Osteocyte (in vitro differentiated cells): ENCODE measurements at places on chromosomes 7 and 10. TPM values are rescaled to one million over a fixed set of nuclear protein-coding genes. Genes with fewer than 3 reads are reported as not detected.
A peak's percentile ranks its signal among the peaks of the same experiment; 100 is the strongest.

The CACNA2D1 gene
- 24.3 and 25.2 TPM in 2 replicates for total RNA-seq

The PRKCQ gene
- 0.11 TPM in 1 of 2 replicates, not detected in the other for total RNA-seq

- no peak overlapping the region for H3K4me3 ChIP-seq
- DNase-seq = no peak
- H3K27ac ChIP-seq = no peak overlapping the region
- H3K4me1 ChIP-seq = no peaks in the 10 kb centered on the region
Observed at GRCh38 chr7:95491634-95492314, 6.0 kb downstream of the ASB4 start.

DNA sequence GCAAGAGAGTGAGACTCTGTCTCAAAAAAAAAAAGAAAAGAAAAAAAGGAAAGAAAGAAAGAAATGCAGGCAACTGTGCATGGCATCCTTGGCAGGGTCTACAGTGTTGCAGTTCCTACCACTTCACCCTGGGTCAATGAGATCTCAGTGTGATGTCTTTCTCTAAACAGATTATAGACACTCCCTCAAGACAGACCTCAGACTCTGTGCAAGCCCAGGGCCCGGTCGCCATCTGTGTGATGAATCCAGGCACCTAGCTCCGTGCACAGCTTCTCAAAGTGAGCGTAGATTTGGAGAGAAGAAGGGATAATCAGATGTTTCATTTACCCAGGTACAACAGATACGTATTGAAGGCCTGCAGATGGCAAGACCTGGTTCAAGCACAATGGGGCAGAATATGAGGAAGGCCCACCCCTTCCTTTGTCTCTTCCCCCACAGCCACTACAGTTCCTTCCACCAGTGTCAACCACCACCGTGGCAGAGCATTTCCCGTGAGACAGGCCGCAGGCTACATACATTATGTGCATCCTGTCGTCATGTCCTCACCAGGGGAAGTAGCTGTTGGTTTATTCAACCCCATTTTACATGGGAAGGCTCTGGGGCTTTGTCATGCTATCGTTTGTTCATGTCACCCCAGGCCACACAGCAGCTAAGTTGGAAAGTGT lies 471.7 kb upstream of the GALNT17 start:
- DNase-seq = no peak
- no peaks in the 10 kb centered on the region for H3K36me3 ChIP-seq
- no peaks in the 10 kb centered on the region for H3K4me1 ChIP-seq

DNA sequence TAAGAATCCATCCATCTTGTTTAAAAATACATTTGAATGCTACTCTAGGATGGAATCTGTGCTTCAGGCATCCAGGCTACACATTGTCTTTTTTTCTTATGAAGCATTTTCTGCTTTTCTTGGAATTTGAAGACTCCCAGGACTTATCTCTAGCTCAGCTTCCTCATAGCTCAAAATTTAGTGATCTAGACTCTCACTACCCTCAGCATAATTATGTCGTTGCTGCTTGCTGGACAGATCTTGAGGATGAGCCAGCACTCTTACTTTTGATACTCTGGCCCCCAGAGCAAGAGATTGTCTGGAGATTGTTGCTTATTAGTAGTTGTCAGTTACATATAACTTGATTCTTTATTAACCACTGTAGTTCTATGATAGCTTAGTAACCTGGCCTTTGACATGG lies 83.3 kb upstream of the FGL2 start:
- H3K4me3 ChIP-seq = no peak overlapping the region
- H3K36me3 ChIP-seq = peaks cover 1% of the 10 kb centered on the region
- no peaks in the 10 kb centered on the region for H3K27me3 ChIP-seq
- DNase-seq = no peak
- no peak overlapping the region for H3K27ac ChIP-seq

- no peak overlapping the region for H3K4me3 ChIP-seq
- H3K4me1 ChIP-seq = no peaks in the 10 kb centered on the region
- no peak for DNase-seq
- H3K27ac ChIP-seq = no peak overlapping the region
- no peaks in the 10 kb centered on the region for H3K36me3 ChIP-seq
Observed at GRCh38 chr7:29764227-29764626, 42.1 kb upstream of the WIPF3 start.

DNA sequence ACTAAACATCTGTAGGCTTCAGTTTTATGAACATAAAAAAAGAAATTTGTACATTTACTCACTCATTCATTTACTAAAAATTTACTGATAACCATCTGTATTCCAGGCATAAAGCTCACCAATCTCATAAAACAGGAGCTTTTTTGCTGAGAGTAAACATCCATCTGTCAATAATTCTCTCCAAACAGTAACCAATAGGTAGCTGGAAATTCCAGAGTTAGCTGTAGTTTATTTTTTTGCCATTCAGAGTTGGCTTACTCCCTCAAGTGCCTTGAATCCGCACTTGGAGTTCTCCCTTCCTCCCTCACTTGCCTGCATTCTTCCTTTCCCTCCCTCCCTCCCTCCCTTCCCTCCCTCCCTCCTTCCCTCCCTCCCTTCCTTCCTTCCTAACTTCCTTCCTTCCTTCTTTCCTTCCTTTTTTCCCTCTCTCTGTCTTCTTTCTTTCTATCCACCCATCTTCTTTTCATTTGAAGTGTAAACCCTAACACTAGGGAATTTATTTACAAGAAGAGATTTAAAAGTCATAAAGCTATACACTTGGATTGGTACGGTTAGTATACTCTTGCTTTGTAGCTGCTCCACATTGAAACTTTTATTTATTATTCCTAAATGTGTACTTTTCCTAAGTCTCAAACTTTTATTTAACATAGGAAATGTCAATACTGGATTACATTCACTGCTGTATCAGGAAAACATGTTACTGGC lies 44.6 kb upstream of the BICC1 start:
- no peaks in the 10 kb centered on the region for H3K36me3 ChIP-seq
- no peaks in the 10 kb centered on the region for H3K27me3 ChIP-seq
- H3K4me3 ChIP-seq = no peak overlapping the region
- DNase-seq = no peak
- peak overlapping the region; percentile 70 for H3K27ac ChIP-seq

The COBL gene
- not detected in 2 replicates for total RNA-seq

The THSD7A gene
- total RNA-seq = 0.78 and 2.0 TPM in 2 replicates

- peaks cover 22% of the 10 kb centered on the region for H3K4me1 ChIP-seq
- DNase-seq = peak; percentile 89
- no peaks in the 10 kb centered on the region for H3K27me3 ChIP-seq
- H3K27ac ChIP-seq = peak overlapping the region; percentile 77
- peak overlapping the region; percentile 85 for H3K4me3 ChIP-seq
Observed at GRCh38 chr7:82443036-82443546, 486 bp downstream of the CACNA2D1 start.

- no peak for DNase-seq
- H3K36me3 ChIP-seq = no peaks in the 10 kb centered on the region
- H3K27ac ChIP-seq = no peak overlapping the region
- no peaks in the 10 kb centered on the region for H3K27me3 ChIP-seq
Observed at GRCh38 chr10:108663587-108663986, 1259.7 kb downstream of the XPNPEP1 start.

GRCh38 chr10:13629116-13629515 lies 42.4 kb downstream of the PRPF18 start:
- no peak for DNase-seq
- H3K27me3 ChIP-seq = no peaks in the 10 kb centered on the region
- peaks cover 24% of the 10 kb centered on the region for H3K36me3 ChIP-seq
- H3K4me3 ChIP-seq = no peak overlapping the region
- no peak overlapping the region for H3K27ac ChIP-seq

- no peaks in the 10 kb centered on the region for H3K27me3 ChIP-seq
- H3K4me1 ChIP-seq = peaks cover 16% of the 10 kb centered on the region
- no peak for DNase-seq
- H3K4me3 ChIP-seq = no peak overlapping the region
- H3K27ac ChIP-seq = no peak overlapping the region
- H3K36me3 ChIP-seq = peaks cover 10% of the 10 kb centered on the region
Observed at GRCh38 chr10:74593470-74593869, 232.9 kb upstream of the KAT6B start.

DNA sequence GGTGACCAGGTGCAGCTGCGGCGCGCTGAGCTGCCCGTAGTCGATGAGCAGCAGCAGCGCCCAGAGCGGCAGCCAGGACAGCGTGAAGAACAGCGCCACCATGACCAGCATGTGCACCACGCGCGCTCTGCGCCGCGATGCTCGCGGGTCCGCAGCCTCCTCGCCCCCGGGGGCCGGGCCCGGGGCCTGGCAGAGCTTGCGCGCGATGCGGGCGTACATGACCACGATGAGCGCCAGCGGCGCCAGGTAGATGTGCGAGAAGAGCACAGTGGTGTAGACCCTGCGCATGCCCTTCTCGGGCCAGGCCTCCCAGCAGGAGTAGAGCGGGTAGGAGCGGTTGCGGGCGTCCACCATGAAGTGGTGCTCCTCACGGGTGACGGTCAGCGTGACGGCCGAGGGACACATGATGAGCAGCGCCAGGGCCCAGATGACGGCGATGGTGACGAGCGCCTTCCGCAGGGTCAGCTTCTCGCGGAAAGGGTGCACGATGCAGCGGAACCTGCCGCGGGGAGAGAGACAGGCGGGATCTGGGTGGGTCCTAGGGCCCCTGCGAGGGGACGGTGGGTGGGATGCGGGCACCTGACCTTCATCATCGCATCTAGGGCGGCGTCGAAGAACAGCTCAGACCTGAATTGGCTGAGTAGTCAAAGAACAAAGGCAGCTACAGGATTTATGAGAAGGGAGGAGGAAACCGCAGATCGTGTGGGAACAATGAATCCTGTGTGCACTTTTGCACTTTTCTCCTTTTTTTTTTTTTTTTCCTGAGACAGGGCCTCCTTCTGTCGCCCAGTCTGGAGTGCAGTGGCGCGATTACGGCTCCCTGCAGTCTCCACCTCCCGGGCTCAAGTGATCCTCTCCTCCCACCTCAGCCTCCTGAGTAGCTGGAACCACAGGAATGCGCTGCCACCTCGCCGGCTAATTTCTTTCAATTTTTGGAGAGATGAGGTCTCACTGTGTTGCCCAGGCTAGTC lies 22.4 kb upstream of the PPA1 start:
- H3K36me3 ChIP-seq = no peaks in the 10 kb centered on the region
- peaks cover 6% of the 10 kb centered on the region for H3K27me3 ChIP-seq
- no peaks in the 10 kb centered on the region for H3K4me1 ChIP-seq
- no peak overlapping the region for H3K27ac ChIP-seq
- H3K4me3 ChIP-seq = no peak overlapping the region
